Naive thymus-derived CD8-positive, alpha-beta T cell (primary cell): ENCODE measurements at places on chromosomes 5 and 9. TPM values are rescaled to one million over a fixed set of nuclear protein-coding genes. Genes with fewer than 3 reads are reported as not detected.

The FOXD4L3 gene
- 0.29 TPM for total RNA-seq

The ZNF879 gene
- 23.5 TPM for total RNA-seq

The ZMAT2 gene
- total RNA-seq: 55.8 TPM

The PDE6A gene
- not detected for total RNA-seq

- no peaks in the 10 kb centered on the region for H3K36me3 ChIP-seq
- DNase-seq: no peak
- no peaks in the 10 kb centered on the region for H3K4me1 ChIP-seq
- H3K27ac ChIP-seq: no peak overlapping the region
Observed at GRCh38 chr5:112597831-112598230, 139.9 kb upstream of the APC start.

GRCh38 chr5:158897444-158898160 lies 202.1 kb downstream of the EBF1 start:
- H3K27ac ChIP-seq: no peak overlapping the region
- H3K36me3 ChIP-seq: no peaks in the 10 kb centered on the region
- no peaks in the 10 kb centered on the region for H3K4me1 ChIP-seq
- no peak overlapping the region for H3K4me3 ChIP-seq
- no peaks in the 10 kb centered on the region for H3K27me3 ChIP-seq
